ENCODE measurements at places on chromosomes 2 and 18.

- no peak for DNase-seq
Measured at GRCh38 chr2:126884861-126885750, 13.6 kb upstream of the TEX51 start.

DNA sequence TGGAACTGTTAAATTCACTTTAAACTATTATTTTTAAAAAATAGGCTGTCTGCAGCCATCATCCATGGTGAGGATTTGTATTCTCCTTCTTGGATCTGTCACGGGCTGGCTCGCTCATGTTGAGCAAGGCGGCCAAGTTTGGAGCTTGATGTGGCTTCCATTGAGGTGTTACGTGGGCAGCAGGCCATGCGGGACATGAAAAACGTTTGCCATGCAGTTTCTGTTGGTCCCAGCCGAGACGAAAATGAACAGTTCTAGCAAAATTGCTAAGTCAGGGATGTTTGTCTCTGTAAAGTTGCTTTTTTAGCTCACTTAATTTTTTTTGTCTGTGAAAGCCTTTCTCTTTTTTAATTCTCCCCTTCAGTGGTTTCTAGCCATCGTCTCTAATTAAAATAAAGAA, 70.2 kb upstream of the MGAT5 start:
- no peak for DNase-seq

DNA sequence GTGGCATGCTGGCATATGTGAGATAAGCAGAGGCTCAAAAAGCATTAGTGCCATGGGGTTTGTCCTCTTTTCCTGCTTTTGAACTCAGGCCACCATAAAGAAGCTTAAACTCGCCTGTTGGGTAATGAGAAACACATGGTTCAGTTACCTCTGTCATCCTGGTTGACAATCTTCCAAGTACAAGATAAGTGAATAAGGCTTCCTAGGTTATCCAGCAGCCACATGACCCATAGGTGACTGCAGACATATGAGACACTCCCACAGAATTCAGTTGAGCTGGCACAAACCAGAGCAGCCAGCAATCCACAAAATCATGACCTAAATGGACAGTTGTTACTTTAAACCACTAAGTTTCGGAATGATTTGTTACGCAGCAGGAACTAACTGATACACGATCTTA, 97.3 kb downstream of the TACR1 start:
- no peak for DNase-seq

GRCh38 chr18:23422751-23423418, 30.2 kb upstream of the RIOK3 start:
- peak; percentile 17 for DNase-seq

DNA sequence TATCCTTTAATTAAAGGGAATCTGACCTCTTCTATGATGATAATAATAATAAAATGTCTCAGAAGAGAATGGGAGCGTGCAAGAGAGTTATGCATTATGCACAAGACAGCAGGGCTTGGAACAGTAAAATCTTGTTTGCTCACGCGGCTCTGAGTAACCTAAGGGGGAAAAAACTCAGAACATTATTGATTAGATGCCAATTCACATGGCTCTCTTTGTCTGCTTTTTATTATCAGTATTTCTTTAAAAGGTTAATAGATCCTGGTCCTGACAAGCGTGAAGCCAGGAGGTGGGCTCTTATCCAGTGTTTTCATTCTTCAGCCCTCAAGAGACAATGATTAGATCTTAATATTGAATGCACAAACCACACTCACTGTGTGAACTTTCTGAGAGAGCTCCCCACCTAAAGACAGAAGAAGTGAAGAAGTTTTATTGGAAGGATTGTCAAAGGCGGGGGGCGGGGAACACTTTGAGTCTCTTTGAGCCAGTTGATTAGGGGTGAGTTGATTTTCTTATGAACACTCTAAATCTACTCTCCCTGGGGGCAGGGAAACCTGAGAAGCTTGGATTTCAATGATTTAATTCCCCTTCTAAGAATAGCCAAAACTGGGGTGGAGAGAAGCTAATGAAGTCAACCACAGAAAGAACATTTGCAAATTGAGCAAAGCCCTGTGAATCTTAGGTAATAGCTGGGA, 127.5 kb upstream of the CTAGE1 start:
- DNase-seq: no peak

DNA sequence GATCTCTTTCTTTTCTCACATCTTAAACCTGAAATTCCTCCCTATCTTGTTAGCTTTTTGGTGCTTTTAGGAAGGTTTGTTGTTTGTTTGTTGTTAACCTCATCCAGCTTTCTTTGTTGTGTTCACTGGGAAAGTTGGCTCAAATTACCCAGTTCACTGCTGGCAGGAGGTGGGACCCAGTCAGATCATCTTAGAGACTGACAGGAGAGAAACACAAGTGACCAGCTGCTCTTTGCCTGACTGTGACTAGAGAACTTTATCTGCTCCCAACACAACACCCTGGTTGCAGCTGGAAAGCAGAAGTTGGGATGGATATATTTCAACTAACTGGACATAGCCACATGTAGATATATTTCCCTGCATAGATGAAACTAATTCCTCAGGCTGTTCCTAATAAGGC, 10.0 kb downstream of the MAPK4 start:
- no peak for DNase-seq

GRCh38 chr18:60064271-60064670, 164.5 kb downstream of the PMAIP1 start:
- DNase-seq: no peak

DNA sequence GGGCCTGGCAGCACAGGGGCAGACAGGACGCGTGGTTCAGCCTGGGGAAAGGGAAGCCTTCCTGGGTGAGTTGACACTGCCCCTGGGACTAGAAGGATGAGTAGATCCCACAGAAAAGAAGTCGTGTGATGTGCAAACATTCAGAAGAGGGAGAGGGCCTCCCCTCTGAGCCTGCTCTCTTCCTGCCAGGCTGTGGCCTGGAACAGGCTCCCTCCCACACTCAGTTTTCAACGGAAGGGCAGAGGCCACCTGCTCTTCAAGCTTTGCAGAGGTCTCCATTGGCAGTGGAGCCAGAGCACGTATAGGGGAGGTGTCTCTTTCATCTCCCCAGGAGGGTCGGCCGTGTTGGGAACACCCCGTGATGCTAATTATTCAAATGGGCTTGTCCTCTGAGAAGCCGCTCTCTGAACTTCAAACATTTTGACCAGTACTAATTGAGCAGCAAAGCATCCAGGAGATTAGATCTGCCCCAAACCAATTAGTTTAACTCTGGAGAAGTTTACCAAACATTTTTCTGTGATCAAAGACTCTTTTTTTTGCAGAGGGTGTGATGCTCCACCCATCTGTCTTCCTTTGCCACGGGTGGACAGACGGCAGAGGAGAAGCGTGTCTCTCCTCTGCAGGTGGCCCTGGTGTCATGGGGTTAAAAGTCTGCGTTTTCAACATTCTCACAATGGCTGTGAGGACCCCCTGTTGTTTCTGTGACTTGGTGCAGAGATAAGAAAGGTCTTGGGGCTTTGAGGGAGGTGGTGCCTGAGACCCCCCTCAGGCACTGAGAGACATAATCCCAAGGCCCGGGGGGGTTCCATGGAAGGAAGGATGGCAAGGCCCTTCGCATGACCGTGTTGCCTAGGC, 29.5 kb upstream of the ODC1 start:
- no peak for DNase-seq

GRCh38 chr18:55420665-55421307, 167.2 kb downstream of the TCF4 start:
- no peak for DNase-seq

GRCh38 chr2:70473101-70473722, 80.4 kb downstream of the TGFA start:
- DNase-seq: no peak

DNA sequence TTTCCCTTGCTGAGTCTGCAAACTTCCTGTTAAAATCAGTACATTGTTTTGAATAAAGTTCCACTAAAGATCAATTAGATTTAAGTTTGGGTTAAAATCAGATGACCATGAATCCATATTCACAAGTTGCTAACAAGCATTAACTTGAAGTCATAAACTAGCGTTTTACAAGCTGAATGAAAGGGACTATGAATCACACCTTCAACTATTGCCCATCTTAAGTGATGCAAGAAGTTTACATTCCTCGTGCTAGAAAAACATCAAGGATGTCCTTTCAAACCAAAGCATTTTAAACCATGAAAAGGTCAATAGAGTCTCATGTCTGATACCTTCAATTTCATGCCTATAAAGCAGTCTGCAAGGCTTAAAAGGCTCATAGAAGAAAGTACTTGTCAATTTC, 257.2 kb upstream of the SYT4 start:
- no peak for DNase-seq

DNA sequence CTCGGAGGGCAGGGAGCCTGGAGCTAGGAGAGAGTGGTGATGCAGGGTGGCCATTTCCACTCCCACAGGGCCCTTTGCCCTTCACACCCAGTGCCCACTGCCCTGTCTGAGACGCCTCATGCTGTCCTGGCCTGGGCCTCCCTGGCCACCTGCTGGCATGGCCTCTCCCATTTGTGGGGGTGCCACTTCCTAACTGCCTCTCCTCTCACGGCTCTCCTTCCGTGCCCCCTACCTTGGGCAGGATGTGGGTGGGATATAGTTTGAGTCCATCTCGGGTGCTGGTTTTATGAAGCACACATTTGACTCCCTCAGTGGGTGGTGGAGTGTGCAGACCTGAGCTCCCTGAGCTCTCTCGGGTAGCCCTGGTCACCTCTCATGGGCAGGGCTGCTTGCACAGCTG, 46.0 kb downstream of the DGKD start:
- no peak for DNase-seq

GRCh38 chr2:37268111-37268510, 36.7 kb downstream of the NDUFAF7 start:
- DNase-seq: no peak

DNA sequence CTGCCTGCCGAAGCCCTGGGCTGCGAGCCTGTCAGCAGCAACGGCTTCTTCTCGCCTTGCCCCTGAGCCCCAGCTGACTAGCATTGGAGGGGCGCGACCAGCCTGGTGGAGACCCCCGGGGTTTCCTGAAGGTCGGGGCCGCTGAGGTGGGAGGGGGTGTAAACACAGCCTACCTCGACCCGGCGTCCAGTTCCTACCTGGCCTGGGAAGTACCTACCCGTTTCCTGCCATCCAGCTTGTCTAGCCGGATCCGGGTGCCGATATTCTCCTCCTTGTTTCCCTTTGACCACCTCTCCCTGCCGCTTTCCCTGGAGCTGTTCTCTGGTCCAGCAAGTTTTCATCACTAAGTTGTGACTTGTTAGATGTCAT, 511 bp downstream of the MOB4 start:
- DNase-seq: peak; percentile 29

DNA sequence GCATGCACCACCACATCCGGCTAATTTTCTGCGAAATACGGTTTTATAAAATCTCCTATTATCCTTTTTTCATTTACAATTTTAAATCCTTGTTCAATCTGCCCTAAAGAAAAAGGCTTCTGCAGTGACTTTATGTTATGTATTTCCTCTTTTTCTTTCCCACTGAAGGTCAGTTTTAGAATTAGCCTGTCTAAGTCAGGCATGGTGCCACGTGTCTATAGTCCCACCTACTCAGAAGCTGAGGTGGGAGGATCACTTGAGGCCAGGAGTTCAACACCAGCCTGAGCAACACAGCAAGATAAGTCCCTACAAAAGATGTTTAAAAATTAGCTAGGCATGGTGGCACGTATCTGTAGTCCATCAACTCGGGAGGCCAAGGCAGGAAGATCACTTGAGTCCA, 39.8 kb upstream of the TNFRSF11A start:
- DNase-seq: no peak

GRCh38 chr2:88599527-88599926, 27.7 kb downstream of the EIF2AK3 start:
- no peak for DNase-seq

All from activated naive CD8-positive, alpha-beta T cell treated with anti-CD3 and anti-CD28 coated beads, Interleukin-2, amount 50 U/mL, for 24 hours (primary cell).